ENCODE measurements at places on chromosomes 2 and 18. TPM values are rescaled to one million over a fixed set of nuclear protein-coding genes. Genes with fewer than 3 reads are reported as not detected.

- DNase-seq, result no peak
Measured at GRCh38 chr2:95300450-95300849, 3.3 kb downstream of the KCNIP3 start.

ADAM23 gene
- total RNA-seq, result 0.03 TPM

DNA sequence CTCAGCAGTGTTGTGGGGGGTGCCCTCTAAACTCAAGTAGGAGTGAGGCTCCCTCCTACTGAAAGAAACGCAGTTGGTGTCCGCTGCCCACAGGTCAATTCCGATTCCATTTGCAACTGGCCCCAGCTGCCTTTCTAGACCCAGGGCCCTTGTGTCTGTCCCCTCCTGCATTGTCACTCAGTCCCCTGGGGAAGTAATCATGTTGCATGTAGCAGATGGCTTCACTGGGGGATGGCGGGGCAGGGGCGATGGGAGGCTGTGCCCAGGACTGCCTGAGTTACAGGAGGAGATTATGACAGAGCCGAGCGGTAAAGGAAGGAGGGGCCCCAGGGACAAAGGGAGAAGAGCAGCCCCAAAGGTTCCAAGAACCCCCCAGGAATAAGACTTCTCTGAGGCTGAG lies 62.5 kb upstream of the SH3RF3 start:
- DNase-seq, result no peak

DNA sequence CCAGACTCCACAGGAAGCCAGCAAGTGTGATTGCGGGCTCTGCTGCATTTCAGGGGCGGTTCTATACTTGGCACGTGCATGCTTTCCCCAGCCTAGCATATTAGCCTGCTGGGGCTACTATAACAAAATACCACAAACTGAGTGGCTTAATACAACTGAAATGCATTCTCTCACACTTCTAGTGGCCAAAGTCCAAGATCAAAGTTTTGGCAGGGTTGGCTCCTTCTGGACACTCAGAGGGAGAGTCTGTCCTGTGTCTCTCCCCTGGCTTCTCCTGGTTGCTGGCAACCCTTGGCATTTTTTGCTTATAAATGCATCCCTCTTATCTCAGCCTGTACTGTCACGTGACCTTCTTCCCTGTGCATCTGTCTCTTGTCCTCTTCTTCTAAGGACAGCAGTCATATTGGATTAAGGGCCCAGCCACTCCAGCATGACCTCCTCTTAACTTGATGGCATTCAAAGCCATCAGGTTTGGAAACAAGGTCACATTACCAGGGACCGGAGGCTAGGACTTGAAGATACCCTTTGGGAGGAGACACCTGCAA lies 138.7 kb downstream of the RNF152 start:
- no peak for DNase-seq

GRCh38 chr18:68740966-68741365 lies 26.1 kb upstream of the TMX3 start:
- no peak for DNase-seq

UPP2 gene
- total RNA-seq, result not detected

SLC30A3 gene
- total RNA-seq, result not detected

DNA sequence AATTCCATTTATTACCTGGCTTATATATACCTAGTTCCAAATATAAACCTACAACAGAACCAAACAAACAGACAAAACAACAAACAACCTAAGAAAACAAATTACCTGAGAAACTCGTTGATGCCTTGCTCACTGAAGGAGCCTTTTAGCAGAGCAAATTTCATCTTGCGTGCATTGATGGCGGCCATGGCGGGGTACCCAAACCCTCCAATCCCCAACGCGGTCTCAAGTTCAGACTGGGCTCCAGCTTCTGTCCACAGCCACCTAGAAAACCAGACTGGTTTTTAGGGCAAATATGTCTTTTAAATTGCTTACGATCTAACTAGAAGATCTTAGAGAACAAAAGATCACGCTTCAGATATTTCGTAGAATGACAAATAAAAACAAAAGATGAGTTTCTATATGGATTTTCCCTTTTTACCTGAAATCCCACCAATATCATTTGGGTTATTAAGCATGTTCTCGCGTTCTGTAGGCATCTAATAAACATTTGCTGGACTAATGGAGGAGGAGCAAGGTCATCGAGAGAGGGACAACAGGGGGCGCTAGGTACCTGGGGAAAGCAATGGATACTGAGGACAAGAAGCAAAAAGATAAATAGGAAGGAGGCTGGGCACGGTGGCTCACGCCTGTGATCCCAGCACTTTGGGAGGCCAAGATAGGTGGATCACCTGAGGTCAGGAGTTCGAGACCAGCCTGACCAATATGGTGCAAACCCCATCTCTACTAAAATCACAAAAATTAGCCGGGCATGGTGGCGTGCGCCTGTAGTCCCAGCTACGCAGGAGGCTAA lies 25.2 kb downstream of the PDIA6 start:
- DNase-seq, result no peak

DNA sequence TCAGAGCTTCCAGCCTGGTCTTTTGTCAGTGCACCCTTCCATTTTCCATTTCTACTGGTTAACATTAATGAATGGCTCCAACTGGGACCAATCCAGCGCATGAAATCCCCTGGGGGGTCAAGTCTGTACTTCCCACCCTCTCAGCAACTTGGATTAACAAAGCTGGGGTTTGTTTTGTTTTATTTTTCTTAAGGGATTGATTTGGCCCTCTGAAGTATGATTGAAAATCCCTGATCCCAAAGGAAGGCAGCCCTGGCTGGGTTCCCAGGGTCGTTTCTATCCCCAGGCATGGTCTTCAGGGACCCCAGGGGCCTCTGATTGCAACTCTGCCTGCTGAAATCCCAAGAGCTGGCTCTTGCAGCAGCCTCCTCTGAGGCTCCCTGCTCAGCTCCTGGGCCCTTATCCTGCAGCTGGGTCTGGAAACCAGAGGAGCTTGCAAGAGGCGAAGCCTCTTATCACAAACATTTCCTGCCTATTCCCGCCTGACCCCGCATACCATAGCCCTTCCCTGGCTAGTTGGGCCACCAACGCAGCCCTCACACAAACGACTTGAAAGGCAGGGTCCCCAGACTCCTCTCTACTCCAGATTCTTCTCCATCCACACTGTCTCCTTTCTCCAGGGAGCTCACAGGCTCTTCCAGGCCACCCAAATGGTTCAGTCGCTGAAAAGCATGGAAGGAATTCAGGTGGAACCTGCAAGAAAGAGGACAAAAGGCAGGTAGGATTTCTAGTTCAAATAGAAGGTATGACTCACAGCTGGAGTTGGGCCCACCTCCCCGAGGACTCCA lies 109.7 kb upstream of the PKDCC start:
- peak; percentile 97 for DNase-seq

DNA sequence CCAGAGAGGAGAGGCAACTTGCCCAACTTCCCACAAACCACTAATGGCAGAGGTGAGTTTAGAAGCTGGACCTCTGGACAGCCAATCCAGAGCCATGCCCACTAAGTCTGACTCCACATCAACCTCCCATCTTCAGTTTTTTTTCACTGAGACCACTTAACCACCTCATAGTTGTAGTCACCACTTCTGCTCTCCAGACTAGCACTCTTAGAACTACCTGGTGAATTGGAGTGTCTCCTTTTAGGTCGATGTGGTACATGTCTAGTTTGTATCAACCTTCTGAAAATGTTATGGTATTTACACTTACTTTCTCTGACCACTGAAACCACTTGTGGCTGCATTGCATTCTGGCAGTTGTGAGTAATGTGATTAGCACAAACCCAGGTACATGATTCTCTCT lies 743.6 kb upstream of the FANCL start:
- DNase-seq, result no peak

All from SJSA1 (cell line).